Iris pigment epithelial cell (primary cell): ENCODE measurements at places on chromosomes 3 and 15.
A peak's percentile ranks its signal among the peaks of the same experiment; 100 is the strongest.

- no peak for DNase-seq
These were observed 10.7 kb downstream of the AQP9 start for GRCh38 chr15:58148633-58149445.

- DNase-seq, result no peak
These were observed 43.4 kb downstream of the ST6GAL1 start for GRCh38 chr3:186973702-186974101.

- DNase-seq, result peak; percentile 75
These were observed 210.9 kb upstream of the KCNMB2 start for GRCh38 chr3:178325330-178325729.

GRCh38 chr3:195187609-195188425, 83.1 kb downstream of the XXYLT1 start:
- DNase-seq, result peak; percentile 79

DNA sequence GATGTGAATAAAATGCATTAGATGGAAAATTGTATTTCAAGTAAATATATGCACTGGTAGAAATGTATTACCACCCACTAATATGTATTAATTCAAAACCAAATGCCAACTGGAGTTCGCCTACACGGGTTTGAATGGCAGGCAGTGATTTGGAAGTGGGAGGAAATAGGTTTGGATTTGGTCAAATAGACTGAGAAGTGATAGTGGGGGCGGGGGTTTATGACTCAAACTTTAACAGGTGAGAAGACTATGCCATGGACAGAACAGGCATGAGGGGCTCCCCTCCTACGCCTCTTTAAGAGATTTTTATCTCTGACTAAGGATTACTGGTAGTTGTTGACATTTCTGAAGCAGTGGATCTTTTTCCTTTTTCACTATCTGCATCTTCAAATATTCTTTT, 677.8 kb downstream of the NTRK3 start:
- DNase-seq, result no peak

DNA sequence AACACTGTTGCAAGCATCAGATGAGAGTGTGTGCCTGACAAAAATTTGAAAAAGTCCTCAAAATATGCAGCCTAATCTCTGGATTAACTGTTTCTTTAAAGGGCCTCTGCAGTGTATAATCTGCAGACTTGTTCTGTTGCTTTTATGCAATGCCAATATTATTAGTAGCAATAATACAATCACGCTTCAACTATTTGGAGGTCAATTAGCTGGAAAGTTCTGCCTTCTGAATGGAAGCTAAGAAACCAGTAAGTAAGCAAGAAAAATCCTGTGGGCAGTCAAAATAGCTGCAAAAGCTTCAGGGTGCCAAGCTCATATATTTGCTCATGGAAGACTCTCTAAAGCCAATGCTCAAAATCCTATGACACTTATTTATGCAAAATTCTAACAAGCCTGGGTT, 153.2 kb upstream of the NR2F2 start:
- DNase-seq, result peak; percentile 45

DNA sequence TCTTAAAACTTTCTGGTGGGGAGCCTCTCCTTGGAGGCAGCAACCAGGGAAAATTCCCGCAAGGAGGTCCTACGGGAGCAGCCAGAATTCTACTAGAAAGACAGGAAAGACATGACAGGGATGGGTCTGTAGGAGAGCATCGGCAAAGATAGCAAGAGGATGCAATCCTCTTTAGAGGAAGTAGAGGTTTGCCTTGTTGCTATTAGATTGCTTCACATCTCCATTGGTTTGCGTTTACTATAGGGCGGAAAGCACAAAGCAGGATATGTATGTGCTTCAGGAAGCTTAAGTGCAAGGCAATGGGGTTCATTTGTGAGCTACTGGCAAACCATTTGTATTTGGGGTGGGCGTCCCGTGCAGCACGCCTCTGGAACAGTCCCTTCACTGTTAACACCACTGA, 193.0 kb downstream of the RORA start:
- DNase-seq, result no peak

- no peak for DNase-seq
These were observed 198.3 kb upstream of the CNTN3 start for GRCh38 chr3:74812756-74813155.

- peak; percentile 11 for DNase-seq
These were observed 98.5 kb downstream of the MTHFS start for GRCh38 chr15:79798311-79798710.

DNA sequence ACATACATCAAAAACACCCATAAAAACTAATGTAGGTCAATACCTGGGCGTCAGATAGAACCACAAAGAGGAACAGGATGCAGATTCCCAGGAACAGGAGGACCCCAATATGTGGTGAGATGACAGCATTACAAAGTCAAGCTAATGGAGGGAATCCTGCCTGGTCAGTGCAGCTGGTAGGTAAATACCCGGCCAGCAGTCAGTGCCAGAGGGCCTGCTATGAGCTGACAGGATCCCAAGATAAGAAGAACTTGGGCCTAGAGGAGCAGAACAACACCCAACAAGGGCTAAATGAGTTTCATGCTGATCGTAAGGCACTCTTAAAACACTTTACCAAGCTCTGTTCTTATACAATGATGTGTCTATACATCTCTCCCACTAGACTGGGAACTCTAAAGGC, 61.2 kb upstream of the KCNMB2 start:
- DNase-seq, result no peak

GRCh38 chr3:195774917-195775316, 36.8 kb downstream of the MUC4 start:
- DNase-seq, result peak; percentile 49

DNA sequence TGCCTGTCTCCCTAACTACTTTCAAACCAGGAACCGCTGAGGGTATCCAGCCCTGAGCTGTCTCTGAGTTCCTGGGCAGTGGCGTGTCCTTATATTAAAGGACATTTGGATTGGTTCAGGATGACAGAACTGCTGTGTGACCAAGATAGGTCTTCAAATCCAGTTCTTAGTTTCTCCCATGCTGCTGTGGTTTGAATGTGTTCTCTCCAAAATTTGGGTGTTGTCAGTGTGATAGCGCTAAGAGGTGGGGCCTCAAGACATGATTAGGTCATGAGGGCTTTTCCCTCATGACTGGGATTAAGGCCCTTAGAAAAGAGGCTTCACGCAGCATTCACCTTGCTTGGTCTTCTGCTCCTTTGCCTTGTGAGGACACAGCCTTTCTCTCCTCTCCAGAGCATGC, 376.5 kb upstream of the TPM1 start:
- DNase-seq, result no peak
